ENCODE measurements at places on chromosomes 5 and 9.

DNA sequence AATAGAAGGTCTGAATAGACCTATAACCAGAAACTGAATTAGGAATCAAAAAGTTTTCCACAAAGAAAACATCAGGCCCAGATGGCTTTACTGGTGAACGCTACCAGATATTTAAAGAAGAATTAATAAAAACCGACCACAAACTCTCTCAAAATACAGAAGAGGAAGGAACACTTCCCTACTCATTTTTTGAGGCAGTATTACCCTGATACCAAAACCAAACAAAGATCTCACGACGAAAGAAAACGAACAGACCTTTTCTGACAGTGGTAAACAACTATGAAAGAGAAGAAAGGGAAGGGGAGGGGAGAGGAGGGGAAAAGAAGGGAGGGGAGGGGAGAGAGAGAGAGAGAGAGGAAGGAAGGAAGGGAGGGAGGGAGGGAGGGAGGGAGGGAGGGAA, 13.5 kb downstream of the B4GALT1 start:
- DNase-seq = no peak

GRCh38 chr5:141484310-141484640, 555 bp upstream of the PCDHGC4 start:
- no peak for DNase-seq

DNA sequence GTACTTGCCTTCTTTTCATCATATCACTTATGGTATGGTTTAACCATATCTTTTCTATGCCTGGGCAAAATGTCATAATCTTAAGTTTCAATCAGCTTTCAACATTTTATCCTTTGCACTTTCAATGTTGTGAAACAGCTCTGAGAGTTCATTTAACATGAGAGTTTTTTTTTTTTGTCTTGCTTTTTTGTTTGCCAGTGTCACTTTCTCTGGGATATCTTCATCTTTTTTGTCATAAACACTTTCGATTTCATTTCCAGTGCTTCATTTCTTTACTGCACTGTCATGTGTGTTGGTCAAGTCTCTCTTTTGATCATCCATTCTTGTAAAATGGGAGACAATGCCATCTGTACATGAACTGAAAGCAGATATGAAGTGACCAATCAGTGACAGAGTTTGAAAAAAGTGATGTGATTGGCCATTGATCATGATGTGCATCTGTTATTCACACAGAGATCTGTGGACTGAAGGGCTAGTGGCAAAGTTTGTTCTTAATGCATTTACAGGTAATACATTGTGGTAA, 7.5 kb upstream of the POU5F2 start:
- DNase-seq = no peak

GRCh38 chr5:17989567-17990563, 355.6 kb downstream of the TAF11L14 start:
- DNase-seq = no peak

- DNase-seq = no peak
These were observed 262.6 kb upstream of the EFNA5 start for GRCh38 chr5:107933326-107933725.

DNA sequence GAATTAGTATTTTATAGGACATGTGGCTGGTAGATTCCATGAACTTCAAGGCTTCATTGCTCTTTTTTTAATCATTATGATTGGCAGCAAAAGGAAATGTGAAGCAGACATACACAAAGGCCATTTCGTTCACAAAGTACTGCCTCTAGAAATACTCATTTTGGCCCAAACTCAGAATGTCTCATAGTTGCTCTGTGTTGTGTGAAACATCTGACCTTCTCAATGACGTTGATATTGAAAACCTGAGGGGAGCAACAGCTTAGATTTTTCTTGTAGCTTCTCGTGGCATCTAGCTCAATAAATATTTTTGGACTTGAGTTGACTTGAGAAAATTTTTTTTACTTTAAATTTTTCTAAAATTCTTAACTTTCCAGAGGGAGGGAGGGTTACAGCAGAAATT, 12.4 kb downstream of the KCNV2 start:
- no peak for DNase-seq

GRCh38 chr5:137565450-137565849, 66.3 kb upstream of the SPOCK1 start:
- DNase-seq = no peak

- DNase-seq = no peak
These were observed 56.0 kb downstream of the PAPPA start for GRCh38 chr9:116209414-116210116.

DNA sequence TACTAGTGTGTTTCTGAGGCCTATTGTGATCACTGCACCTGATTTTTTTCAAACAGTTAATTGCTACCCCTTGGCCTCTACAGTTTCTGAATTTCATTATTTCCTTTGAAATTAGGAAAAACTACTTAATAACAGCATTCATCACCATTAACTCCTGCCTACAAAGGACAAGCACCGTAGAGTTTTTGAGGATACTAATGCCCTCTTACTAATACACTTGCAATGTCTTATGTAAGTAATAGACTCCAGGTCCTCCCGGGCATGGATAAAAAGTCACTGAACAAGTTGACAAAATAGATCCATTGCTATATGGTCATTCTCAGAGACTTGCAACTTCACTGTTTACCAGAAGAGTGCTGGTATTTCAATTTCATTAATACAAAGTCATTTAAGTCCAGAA, 1172.5 kb downstream of the CDH12 start:
- no peak for DNase-seq

DNA sequence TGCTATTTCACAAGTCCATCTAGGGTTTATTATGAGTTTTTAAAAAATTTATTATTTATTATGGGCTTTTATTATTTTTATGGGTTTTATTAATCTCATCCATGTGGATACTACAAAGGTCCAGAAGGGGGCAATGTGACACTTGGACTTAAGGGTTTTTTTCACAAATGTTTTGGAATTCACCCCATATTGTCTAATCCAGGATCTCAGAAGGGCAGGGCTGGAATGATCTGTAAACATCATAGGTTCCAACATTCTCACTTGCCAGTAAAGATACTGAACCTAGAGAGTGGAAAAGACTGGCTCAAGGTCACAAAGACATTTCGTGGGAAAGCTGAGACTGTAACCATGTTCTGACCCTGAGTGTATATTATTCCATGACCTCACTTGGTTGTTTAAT, 35.6 kb downstream of the NIM1K start:
- no peak for DNase-seq
